AG04450 (cell line): ENCODE measurements at places on chromosomes 5 and 9. TPM values are rescaled to one million over a fixed set of nuclear protein-coding genes. Genes with fewer than 3 reads are reported as not detected.

GRCh38 chr5:109413458-109413857 is 3.7 kb upstream of the PJA2 start:
- DNase-seq = no peak

GRCh38 chr5:26872337-26872736 is 166.0 kb downstream of the CDH9 start:
- DNase-seq = no peak

- DNase-seq = no peak
These were observed 121.7 kb downstream of the ANKRD18B start for GRCh38 chr9:33645706-33646105.

GRCh38 chr5:54860321-54860720 is 125.1 kb downstream of the ESM1 start:
- DNase-seq = no peak

- no peak for DNase-seq
These were observed 52.7 kb downstream of the RXRA start for GRCh38 chr9:134378901-134379338.

DNA sequence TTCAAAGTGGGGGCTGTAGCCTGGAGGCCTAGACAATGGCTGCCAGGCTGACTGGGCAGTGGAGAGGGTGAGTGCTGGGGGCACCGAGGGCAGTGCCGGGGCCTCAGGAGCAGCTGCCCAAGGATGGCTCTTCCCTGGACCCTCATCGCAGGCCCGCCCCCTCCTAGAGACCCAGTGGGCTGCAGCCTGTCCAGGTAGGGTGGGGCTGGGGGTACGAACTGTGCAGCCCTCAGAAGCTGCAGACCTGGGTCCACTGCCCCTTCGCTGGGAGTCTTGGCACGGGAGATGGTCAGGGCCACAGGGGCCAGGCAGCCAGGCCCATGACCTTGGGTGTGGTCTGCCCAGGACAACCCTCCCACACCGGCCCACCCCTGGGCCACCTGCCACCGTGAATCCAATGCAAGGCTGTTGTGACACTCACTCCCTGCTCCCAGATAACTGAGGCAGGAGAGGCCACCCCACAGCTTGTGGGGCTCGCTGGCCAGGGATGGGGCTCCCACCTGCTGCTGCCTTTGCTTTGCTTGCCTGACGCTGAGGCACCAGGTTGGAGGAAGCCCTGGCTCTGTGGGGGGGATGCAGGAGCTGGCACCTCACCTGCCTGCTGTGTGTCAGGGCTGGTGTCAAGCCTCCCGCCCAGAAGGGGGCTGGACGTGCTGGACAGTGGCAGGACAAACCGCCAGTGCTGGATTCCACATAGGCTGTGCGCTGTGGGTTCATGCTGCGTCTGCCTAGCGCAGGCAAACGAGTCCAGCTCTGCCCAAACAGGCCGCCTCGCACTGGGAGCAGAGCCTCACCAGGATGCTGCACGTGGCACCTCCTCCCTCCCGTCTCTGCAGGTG is 23.1 kb upstream of the SLC9A3 start:
- no peak for DNase-seq

GRCh38 chr5:139388198-139388821 is 1.4 kb downstream of the MZB1 start:
- no peak for DNase-seq

DNA sequence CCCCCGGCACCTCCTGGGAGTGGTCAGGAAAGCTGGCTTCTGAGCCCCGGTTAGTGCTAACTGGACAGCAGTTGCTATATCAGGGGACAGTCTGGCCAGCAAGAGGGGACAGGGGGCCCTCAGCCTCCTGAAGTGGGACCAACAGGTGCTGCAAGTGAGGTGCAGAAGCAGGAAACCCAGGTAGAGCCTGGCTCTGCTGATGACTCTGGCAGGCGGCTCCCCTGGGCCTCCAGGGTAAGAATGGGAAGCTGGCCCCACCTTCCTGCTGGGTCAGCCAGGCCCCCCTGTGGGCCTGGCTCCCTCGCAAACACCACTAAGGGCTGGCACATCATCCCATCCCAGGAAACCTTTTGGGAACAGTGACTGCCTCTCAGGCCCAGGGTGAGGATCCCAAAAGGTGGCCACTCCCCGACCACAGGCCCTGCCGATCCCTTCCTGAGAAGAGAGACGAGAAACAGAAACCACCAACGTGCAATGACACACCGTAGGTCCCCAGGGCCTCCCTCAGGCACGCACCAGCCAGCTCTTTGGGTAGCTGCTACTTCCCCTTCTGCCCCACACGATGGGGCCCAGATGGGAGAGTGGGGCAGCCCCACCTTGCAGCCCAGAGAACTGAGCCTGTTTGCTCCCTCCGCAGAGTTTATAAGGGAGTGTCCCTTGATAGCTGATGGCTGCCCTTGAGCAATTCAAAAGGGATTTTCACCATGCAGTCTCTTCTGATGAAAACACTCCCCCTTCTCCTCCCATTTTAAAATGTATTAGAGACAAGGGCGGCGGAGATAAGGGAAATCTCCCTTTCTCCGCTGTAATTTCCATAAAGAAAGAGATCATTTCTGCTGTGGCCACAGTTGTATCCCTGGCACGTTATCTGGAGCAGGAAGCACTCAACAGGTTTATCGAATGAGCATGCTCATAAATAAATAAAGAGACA is 76.8 kb downstream of the STK10 start:
- DNase-seq = no peak

DNA sequence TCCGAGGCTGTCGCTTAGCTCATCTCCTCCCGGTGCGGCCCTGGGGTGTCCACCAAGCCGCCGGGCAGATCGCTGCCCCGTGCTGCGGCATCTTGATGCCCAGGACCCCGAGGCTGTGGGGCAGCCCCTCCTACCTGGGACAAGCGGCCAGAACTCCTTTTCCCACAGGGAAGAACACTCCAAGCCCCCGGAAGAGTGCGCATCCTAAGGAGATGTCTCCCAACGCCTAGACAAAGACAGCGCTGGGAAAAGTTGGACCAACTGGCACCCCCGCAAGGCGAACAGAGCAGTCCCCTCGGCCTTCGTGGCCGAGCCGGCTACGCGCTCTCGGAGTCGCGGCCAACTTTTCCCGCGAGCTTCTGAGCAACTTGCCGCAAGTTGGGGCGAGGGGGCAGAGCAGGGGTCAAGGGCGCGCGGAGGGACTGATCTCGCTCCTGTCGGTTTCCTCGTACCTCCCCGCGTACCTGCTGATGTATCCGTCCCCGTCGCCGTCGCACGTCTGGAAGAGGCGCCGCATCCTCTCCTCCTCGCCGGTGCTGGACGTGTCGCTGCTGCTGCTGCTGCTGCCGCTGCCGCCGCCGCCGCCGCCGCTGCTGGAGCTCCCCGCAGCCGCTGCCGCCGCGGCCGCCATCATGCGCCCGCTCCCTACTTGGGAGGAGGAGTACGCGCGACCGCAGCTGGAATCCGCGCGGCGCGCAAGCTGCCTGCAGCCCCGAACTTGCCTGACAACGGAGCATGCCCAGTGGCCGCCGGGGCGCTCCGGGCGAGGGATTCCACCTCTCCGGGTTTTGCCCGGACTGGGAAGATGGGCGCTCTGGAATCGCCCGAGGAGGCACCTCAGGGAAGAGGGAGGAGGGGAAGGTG is at the start of gene MCC:
Gene MCC, minus strand, starts transcription at position 673 of the 864 bp plus-strand sequence.
- peak; percentile 88 for DNase-seq

GRCh38 chr9:101618698-101619097 is 23.9 kb upstream of the PPP3R2 start:
- DNase-seq = no peak

GRCh38 chr9:2390028-2390427 is 231.6 kb upstream of the VLDLR start:
- DNase-seq = no peak

- no peak for DNase-seq
These were observed 12.5 kb upstream of the SSBP2 start for GRCh38 chr5:81763294-81763928.

- no peak for DNase-seq
These were observed 14.3 kb upstream of the MARCHF6 start for GRCh38 chr5:10339058-10339811.

- no peak for DNase-seq
These were observed 284.1 kb upstream of the GRAMD2B start for GRCh38 chr5:126139086-126139485.

- peak; percentile 15 for DNase-seq
These were observed 1164.5 kb downstream of the CDH12 start for GRCh38 chr5:21688655-21689054.

- DNase-seq = peak; percentile 42
These were observed 24.4 kb downstream of the SKIC3 start for GRCh38 chr5:95530416-95530815.

- DNase-seq = no peak
These were observed 55.2 kb downstream of the GLDC start for GRCh38 chr9:6590334-6590733.

GRCh38 chr9:137138722-137139467 is at the start of gene GRIN1:
Gene GRIN1, plus strand, starts transcription at chr9:137139154. Its CDS starts 333 bp downstream, at chr9:137139487.
- DNase-seq = no peak

DNA sequence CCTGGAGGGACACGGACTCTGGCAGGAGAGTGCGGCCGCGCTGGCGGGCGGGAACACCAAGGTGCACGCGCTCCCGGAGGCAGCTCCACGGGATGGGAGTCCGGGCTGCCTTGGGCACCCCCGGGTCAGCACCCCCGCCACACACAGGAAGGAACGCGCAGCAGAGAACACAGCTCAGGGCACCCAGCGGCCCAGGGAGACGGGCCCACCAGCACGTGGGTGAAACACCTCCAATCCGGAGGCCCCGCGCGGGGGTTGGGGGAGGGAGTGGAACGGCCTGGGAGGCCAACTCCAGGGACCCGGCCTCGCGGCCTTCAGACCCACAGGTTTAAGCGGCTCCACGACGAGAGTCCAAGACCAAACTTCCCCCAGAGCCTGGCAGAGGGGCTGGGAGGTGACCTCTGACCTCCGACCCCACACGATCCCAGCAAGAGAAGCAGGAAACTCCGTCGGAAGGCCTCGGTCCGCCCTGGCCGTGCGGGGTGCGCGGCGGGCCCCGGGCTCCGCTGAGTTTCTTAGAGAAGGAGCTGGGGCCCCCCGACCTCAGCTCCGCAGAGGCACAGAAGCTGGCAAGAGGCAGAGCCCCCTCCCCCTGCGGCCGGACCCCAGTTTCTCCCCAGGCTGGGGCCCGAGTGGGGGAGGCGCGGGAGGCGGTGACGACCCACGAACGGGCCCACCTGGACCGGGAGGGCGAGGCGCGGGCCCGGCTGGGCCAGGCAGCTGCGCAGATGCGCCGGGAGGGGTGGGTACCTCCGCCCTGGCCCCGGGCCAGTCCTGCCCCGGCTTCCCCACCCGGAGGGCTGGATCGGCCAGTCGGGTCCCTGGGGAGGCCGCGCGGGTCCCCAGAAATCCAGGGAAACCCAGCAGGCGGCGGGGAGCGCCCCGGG is 851 bp downstream of the NACC2 start:
- no peak for DNase-seq

DNA sequence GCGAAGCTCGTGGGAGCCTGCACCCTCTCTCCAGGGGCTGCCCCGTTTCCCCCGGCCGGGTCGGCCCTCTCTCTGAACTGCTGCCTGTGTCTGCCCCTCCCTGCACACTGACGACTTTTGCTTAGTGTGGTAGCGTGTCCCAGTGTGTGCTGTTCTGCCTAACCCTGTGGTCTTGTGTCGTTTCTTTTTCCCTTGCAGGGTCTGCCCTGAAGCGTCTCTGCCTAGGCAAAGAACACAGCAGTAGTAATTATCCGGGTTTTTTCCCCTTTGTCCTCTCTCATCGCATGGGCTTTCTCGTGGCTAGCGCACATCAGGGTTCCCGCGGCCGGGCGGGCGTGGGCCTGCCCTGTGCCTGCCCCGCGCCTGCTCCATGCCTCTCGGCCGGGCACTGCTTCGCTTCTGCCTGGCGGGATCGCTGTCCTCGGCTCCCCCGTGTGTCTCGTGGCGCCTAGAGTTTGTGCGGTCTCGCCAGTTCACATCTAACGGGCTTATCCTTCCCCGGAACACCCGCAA is 122.7 kb downstream of the WNK2 start:
- no peak for DNase-seq

DNA sequence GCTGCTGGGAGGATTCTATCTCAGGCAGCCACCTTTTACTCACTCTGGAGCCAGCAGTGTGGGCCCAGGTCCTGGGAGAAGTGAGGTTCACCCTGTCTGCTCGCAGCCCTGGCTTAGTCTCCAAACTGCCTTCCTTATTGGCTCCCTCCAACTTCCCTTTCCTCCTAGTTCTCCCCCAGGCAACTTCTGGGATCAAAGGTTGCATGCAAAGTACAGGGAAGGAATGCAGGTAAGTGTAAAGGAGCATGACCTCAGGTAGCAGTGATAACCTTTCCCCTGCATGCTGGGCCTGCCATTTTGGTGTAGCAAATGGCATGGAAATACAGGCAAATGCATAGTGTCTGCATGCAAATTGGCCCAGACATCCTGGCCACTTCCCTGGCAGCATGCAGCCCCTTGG is 53.8 kb upstream of the ARAP3 start:
- DNase-seq = no peak

- no peak for DNase-seq
These were observed 259.5 kb downstream of the GRIA1 start for GRCh38 chr5:153749960-153750359.

DNA sequence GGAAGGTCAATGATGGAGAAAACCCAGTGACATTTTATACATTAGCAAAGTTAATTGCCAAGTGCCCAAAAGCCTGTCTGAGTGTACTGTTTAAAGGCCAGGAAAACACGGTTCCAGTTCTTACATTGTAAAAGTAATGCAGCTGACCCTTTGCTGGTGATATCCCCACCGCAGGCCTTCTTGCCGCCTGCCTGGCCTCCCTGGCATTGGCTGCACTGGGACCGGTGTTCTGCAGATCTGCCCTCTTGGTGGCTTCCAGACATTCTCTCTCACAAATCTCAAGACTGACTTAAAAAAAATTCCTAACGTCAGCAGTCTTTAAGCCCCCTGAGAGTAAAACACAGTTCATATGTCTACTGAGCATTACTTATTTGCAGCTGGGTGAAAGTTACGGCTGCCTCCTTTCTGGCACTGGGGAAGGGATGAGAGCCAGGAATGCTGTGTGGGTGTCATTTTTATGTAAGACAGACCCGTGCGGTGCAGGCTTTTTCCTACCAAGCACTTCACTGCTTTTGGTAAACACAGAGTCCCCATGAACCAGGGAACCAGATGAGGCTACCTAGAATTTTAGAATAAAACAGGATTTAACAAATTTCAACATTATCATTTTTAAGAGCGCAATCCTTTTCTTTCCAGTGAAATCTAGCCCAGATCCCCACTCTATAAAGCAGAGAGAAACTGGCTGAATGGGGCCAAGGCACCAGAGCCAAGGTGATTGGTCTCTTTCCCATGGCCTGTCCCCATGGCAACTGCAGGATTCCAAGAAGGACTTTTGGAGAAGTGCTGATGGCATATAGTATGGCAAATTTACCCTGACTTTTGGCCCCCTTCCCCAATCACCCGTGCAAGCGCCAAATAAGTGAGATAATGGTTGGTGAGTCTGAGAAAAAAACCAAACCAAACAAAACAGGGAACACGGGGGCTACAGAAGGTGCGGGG is 80.8 kb downstream of the LMNB1 start:
- DNase-seq = no peak

GRCh38 chr5:38719916-38720315 is 125.9 kb upstream of the OSMR start:
- DNase-seq = peak; percentile 68

GRCh38 chr9:111839387-111839786 is 44.6 kb upstream of the SHOC1 start:
- no peak for DNase-seq

The CERCAM gene
- 54.9 and 72.1 TPM in 2 replicates for polyA plus RNA-seq

The GPR151 gene
- polyA plus RNA-seq = not detected in 2 replicates

The MPDZ gene
- 25.5 and 31.6 TPM in 2 replicates for polyA plus RNA-seq

The GPSM1 gene
- 22.5 and 32.8 TPM in 2 replicates for polyA plus RNA-seq

The GPR21 gene
- polyA plus RNA-seq = 0.35 TPM in 1 of 2 replicates, not detected in the other

The PCDHAC2 gene
- not detected in 2 replicates for polyA plus RNA-seq

The POC5 gene
- 7.0 and 10.7 TPM in 2 replicates for polyA plus RNA-seq

The SLC6A3 gene
- polyA plus RNA-seq = not detected in 2 replicates

The PCDHB8 gene
- polyA plus RNA-seq = 0.20 and 0.25 TPM in 2 replicates

The SLC25A2 gene
- not detected in 2 replicates for polyA plus RNA-seq

The TTLL11 gene
- 4.6 and 5.4 TPM in 2 replicates for polyA plus RNA-seq

The NTNG2 gene
- 0.93 and 1.3 TPM in 2 replicates for polyA plus RNA-seq

The HCN1 gene
- not detected in 2 replicates for polyA plus RNA-seq
